ENCODE measurements at places on chromosomes 1 and 21.

DNA sequence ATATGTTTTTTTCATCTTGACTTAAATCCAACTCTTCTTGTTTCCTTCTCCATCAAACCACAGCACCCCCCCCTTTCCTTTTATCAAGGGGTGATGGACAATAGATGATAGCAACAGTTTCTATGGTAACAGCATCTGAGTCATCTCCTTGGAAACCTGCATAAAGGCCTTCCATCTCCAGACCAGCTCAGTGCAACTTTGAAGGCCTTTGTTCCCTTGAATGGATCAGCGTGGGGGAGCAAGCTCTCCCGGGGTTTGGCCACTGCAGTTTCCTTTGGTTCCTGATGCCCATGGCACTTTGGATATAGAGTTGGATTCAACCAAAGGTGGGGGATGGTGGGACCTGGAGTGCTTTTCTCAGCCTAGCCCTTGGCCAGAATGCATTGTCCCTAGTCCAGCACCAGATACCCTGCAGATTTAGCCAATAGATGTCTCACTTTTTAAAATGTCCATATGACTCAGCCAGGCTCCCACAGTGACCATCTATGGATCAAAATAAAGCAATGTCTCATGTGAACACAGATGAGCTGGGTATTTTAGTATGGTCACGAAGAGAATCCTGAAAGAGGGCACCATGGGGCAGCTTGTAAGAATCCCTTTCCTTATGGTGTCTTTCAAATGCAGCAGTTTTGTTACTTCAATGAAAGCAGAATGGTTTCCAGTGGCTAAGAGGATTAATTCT, 127.7 kb downstream of the SPATA46 start:
- no peak for DNase-seq

- DNase-seq, result no peak
Observed at GRCh38 chr1:41955461-41956159, 36.9 kb upstream of the HIVEP3 start.

DNA sequence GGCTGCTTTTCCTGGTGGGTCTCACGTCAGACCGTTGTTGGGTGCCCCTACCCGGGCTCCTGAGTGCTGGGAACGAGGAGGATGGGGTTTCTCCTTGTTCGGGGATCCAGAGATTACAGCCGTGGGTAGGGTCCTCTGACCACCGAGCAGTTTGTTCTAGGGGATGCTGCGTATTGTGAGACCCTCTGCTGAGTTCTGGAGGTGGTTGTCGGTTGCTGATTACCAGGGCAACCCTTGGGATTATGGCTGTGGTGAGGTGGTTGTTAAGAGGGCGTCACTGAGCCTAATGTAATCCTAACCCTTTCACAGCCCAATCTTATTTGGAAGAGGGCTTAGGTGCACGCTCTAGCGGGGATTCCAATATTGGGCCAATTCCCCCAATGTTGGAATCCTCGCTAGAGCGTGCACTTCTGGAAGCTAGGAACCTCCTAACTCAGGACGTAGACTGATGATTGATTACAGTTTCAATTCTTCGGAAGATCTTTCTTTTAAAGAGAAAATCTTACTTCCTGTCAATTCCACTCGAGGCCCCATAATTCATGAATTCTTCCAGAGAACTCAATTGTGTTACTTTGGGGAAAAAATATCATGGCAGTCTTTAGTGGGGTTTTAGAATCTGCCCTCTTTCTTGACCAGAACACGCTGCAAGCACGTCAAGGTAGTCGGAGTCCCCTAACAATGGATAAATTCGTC, 483 bp downstream of the TCEANC2 start:
- DNase-seq, result no peak

DNA sequence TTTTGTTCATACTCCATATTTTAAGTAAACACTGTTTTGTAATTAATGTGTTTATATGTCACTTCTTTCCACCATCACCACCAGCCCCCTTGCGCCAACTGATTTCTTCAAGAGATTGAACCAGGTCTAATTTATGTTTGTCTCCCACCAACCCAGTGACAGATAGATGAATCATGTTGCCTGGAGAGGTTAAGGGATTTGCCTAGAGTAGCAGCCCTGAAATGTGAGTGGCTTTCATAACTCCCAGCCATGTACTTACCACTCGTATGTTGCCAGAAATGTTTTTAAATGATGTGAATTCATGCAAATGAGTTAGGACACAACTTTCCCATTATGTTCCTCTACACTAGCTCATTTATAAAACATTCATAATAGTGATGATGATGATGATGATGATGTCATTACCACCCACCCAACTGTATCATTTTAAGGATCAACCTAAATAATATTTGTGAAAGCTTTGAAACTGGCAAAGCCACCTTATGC, 86.9 kb downstream of the LRRC8D start:
- no peak for DNase-seq

- DNase-seq, result no peak
Observed at GRCh38 chr1:74652711-74653139, 20.9 kb downstream of the ERICH3 start.

GRCh38 chr1:145979746-145980456, 15.4 kb downstream of the POLR3GL start:
- DNase-seq, result no peak

- DNase-seq, result no peak
Observed at GRCh38 chr1:153608089-153608682, 4.8 kb downstream of the S100A16 start.

DNA sequence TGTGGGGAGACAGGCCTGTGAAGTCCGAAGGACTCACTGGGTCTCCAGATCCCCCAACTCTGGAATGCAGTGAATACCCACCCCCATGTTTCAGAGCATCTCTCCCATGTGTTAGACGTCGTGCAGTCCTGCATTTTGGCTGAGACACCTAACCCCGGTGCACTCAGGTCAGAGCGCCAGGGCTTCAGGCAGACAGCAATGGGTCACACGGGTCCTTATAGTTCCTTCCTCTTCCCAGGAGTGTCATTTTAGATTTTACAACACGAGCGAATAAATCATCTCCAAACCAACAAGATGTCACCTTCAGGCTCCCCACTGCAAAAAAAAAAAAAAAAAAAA, 5.1 kb downstream of the PRRX1 start:
- no peak for DNase-seq

DNA sequence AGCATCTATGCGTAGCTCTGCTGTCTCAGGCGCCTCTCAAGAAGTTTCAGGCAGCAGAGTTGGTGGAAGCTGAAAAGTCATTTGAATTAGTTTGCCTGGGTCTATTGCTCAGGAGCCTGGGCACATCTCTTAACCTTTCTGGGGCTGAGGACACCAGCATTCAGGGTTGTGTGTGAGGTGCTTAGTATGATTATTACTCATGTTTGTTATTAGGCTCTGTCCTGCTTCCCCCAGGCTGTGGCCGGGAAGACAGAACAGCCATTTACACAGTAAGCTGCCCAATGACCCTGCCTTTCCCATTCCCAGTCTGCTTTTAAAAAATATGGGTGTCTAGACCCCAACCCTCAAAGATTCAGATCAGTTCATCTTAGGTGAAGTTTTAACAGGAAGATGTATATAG, 53.9 kb upstream of the CACNA1E start:
- no peak for DNase-seq

DNA sequence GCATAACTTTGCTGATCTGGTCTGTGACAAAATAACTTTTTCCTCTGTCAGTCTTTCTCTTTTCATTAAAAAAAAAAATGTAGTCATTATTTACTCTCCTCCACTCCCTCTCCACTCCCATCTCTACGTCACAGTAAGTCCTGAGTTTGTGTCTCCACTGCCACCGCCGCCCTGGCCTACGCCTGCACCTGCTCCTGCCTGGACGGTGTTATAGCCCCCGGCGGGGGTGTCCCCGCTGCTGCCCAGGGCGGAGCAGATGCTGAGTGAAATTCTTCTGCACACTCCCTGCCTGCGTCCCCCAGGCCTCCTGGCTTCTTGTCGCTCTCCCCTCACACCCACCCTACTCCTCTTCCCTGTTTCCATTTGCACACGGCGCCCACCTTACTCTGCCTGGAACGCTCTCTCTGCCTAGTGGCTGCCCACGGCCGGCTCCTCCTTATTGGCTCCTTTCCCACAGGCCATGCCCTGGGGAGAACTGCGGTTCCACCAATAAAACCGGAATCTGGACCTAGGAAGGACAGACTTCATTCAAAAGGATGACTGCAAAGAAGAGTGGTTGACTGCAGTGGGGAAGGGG, 55.2 kb upstream of the C1orf174 start:
- DNase-seq, result no peak

GRCh38 chr1:79726911-79727310, 720.4 kb upstream of the ADGRL4 start:
- no peak for DNase-seq

GRCh38 chr1:88920845-88921244, 29.5 kb upstream of the GTF2B start:
- no peak for DNase-seq

DNA sequence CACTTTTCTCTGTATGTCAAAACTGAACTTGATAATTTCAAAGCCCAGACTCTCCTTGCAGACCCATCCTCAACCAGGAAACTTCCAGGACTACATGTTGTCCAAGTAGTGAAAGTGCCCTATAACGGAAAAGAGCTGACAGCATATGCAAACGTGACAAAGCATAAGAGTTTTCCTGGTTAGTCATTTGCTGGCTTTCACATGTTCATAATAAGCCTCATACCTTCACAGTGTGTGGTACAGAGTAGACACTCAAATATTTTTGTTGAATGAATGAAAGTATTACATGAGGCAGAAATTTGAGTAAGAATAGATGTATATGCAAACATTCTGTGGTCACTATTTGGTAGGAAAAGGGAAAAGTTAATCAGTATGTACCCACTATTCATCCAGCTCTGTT, 473.3 kb downstream of the MRPL39 start:
- no peak for DNase-seq

DNA sequence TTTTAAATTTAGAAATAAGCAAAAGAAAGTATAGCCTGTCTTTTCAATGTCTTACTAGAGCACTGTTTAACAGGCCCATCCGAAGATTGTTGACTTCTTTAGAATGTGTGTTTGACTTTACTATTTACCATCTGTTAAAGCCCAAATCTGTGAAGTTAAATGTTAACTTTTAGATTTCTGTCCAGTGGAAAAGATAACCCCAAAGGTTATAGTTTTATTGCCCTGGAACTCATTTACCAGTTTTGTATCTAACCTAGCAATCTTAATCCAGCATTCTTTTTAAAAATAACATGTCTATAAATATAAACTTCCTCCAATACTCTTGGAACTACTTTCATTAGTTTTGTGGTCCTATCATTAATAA, 37.9 kb downstream of the SNRPE start:
- DNase-seq, result no peak

- DNase-seq, result no peak
Observed at GRCh38 chr1:189775343-189775742, 702.3 kb downstream of the BRINP3 start.

GRCh38 chr1:215043401-215043800, 39.1 kb upstream of the KCNK2 start:
- no peak for DNase-seq

GRCh38 chr1:55382806-55383305, 167.7 kb upstream of the USP24 start:
- no peak for DNase-seq

GRCh38 chr1:112614460-112615065, 4.4 kb downstream of the ST7L start:
- DNase-seq, result no peak

DNA sequence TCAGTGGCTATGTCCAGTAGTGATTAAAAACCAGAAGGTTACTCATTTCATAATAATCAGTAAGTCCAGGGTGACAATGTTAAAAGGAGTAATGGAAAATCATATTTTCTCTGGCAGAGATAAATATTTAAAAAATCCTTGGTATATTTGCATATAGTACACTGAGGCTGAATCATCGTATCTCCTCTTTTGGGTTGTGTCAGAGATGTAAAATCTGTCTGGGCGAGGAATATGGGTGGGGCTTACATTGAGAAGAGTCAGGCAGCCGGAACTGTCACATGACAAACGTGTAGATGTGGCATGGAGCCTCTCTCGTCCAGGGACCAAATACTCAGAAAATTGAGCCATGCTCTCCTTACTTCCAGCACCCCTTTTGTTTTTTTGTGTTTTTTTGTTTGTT, 120.9 kb downstream of the FMN2 start:
- DNase-seq, result no peak

DNA sequence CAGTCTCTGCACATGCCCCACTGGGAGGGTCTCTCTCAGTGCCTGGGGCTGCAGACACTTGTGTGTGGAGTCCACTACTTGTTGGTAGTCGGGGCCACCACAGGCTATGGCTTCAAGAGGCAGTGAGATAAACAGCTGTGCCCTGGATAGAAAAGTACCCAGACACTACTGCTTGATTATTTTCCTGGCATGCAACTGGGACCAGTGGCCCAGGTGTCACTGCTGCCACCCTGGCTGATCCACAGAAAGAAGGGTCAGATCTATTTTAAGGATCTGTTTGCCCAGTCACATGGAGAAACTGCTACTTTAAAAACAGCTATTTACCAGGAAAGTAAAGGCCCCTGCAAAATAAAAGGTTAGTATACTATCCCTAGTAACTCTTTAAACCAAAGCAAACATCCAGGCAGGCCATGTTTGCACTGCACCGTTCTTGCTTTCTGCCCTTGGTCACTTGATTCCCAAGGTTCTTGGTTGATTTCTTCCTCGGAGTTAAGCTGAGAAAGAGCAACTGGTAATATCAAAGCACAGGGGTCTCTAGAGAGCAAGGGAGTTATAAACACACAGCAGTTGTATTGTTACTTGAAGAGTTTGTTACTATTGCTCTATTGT, 99.9 kb downstream of the GLUL start:
- DNase-seq, result no peak

DNA sequence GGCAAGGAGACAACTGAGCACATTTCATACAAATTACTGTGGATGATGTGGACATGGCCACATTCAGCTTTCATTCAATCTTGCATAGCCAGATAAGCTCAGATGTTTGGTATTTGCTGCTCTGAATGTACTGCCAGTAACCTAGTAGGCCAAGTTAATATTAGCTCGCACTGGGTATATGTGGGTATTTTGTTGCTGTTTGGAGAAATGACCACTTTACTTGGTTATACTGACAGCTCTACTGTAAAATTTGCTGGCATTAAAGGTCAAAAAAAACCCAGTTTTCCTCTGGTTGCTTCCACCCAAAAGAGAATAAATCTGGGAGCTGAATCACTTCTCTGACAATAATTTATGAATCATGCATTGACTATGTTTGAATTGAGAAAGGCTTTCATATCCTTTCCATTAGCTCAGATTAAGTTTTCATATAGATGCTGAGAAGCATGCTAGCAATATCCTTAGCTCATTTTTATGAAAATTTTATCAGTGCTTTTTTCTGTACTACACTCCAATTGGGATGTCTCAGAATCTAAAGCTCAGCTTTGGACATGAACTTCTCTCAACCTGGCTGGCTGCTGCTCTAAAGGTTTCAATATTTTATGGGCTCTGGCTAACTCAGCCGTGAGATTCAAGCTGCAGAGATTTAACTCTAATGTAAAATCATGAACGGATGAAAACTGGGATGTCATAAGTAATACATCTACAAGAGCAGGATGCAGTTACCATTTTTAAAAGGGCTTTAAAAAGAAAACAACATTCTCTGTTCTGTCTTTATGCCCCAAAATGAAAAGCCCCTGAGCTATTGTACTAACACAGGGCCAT, 330.0 kb downstream of the BARHL2 start:
- DNase-seq, result no peak
